GM19239 (cell line): ENCODE measurements at places on chromosomes 11 and 22.

GRCh38 chr11:79196950-79197349, 243.9 kb downstream of the TENM4 start:
- DNase-seq: no peak

- no peak for DNase-seq
These were observed 123.8 kb downstream of the MICAL2 start for GRCh38 chr11:12234221-12234620.

- DNase-seq: no peak
These were observed 125.3 kb downstream of the VPREB1 start for GRCh38 chr22:22369964-22370270.

- DNase-seq: no peak
These were observed 30.8 kb downstream of the GNB1L start for GRCh38 chr22:19823902-19824211.

GRCh38 chr11:122743949-122744348, 88.4 kb downstream of the UBASH3B start:
- DNase-seq: no peak

DNA sequence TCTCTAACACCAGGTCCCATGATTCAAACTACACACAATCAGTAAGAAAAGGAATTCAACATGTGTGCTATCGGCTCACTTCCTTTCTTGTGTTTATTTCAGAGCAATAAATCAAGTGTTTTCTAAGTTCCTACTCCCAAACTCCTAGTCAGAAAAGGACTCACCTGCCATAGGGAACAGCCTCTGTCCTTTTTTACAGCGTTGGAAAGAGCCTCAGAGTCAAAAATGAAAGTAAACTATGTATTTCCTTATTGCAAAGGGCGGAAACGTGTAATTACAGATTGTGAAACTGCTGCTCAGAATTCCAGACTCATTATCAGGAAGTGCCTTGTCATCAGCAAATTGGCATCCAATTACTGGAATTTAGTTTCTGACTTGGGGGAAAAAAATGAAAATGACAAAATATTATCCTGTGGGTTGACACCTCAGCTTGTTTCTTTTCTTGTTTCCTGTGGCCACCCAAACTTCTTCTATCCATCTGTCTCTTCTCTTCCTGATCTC, at the start of gene CASP4:
Gene CASP4, minus strand, starts transcription at position 220 of the 501 bp plus-strand sequence. Its CDS starts 49 bp downstream, at position 171.
- no peak for DNase-seq

- DNase-seq: no peak
These were observed 43.5 kb upstream of the MYEOV start for GRCh38 chr11:69250186-69251056.

GRCh38 chr22:22776121-22776520, 111.5 kb upstream of the IGLL5 start:
- no peak for DNase-seq

- DNase-seq: no peak
These were observed 2.7 kb upstream of the SEC14L4 start for GRCh38 chr22:30508216-30508615.

GRCh38 chr11:127098684-127099083, 98.1 kb upstream of the KIRREL3 start:
- no peak for DNase-seq

GRCh38 chr11:82790723-82791484, 57.2 kb upstream of the FAM181B start:
- DNase-seq: no peak

DNA sequence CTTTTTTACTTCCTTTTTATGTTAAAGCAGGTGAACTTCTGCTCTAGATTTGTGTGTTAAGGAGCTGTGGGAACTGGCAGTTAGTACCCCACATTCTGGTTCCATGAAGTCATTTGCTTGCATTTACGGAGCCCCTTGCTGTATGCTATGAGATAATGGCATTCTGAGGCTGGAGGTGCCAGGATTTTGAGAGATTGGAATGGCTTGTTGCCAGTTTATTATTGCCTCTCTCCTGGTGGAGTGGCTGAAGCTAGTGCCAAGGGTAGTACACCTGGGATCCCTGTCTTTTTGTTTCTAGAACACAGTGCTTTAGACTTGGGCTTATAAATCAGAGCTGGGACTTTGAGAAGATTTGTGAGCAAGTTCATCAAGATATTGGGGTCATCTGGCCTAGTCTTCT, 73.8 kb downstream of the STIM1 start:
- no peak for DNase-seq

DNA sequence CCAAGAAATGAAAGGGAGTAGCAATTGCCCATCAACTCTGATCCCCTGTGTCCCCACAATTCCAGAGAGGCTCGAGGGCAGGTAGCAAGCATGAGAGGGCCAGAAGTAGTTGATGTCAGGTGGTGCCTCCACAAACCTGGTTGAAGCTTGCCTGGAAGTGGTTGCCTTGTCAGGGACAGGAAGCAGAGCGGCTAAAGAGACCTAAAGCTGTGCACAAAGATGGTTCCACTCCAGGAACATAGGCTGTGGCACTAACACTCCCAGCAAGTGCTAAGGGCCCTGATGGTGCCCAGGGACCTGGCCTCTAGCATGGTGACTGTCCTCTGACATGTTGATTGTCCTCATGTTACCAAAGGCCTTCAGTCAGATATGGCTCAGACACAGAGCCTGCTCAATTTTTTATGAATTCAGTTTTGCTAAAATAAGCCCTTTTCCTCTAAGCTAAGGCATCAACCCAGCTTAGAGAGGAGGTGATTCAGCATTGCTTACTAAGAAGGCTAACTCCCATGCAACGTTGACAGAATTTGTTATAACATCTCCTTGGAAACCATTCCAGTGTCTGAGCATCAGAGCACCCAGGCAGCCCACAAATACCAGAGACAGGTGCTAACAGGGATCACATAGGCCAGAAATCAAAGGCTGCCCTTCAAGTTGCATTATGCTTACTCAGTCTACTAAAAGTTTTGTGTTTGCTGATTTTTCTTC, 196.3 kb upstream of the ARHGAP20 start:
- DNase-seq: no peak

- DNase-seq: no peak
These were observed 6.9 kb downstream of the MCAT start for GRCh38 chr22:43136255-43136654.

DNA sequence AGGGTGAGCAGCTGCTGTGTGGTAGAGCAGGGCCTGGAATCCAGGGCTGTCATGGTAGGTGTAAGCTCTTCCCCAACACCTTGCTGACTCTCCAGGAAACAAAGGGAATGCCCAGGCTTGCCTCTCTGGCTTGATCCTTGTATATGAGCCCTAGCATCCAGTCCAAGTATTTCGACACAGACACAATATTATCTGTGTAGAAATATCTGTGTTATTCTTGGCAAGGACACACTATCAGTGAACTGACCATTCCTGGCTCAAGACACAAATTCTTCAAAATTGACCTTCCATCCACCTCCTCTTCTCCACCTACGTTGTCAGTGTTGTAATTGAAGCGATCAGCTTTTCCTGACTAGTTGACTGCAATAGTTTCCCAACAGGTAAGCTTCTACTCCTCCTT, 312.0 kb upstream of the NARS2 start:
- no peak for DNase-seq

DNA sequence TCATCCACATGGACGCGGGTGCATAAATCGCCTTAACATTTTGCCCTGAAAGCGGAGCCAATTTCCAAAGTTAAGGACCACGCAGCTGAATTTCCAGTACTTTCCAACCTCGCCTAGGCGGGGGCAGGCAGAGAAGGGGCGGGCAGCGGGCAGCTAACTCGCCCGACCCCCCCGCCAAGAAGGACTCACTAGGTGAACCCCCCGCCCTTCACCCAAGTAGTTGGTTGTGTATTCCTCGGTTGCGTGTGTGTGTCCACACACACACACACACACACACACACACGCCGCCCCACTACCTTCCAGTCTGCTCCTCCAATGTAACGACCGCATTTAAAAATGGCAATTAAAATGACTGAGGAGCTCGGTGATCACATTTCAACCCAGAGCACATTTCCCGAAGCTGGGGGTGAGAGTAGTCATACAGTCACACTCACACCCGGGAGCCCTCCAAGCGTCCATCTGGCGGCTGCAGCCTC, 1.4 kb downstream of the TENM4 start:
- no peak for DNase-seq
